ENCODE measurements at places on chromosomes 3 and 15. TPM values are rescaled to one million over a fixed set of nuclear protein-coding genes. Genes with fewer than 3 reads are reported as not detected.

Gene FOXB1
- 1.2 TPM for total RNA-seq

Gene STIMATE
- total RNA-seq: 7.2 TPM

DNA sequence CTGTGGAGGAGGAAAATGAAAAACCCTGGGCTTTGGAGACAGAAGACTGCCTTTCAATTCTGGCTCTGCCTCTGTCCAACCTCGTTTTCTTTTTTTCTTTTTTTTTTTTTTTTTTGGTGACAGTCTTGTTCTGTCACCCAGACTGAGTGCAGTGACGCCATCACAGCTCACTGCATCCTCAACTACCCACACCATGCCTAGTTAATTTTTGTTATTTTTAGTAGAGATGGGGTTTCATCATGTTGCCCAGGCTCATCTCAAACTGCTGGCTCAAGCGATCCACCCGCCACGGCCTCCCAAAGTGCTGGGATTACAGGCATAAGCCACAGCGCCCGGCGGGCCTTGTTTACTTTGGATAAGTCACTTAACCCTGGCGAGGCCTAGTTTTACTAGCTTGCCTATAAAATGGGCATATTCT, 66.3 kb upstream of the SLC25A26 start:
- DNase-seq: peak; percentile 29

Gene ANKUB1
- 40.9 TPM for total RNA-seq

Gene CFAP100
- 3.4 TPM for total RNA-seq

DNA sequence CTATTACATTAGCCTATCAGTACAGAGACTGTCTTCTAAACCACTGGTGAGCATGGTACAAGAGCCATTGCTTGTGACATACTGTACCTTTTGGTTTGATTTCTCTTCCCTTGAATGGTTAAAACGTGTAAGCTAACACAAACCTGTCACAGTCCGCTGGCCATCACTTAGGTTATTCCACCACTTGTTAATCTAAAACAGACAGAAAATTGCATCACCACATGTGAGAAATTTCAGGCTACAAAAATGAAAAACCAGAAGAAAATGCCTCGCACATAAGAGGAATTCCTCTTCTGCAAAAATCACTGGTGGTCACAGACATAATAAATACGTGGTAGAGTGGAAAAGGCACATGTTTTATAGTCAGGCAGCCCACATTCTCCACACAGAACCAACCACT, 22.1 kb downstream of the PARL start:
- no peak for DNase-seq

Gene PCYT1A
- 59.5 TPM for total RNA-seq

DNA sequence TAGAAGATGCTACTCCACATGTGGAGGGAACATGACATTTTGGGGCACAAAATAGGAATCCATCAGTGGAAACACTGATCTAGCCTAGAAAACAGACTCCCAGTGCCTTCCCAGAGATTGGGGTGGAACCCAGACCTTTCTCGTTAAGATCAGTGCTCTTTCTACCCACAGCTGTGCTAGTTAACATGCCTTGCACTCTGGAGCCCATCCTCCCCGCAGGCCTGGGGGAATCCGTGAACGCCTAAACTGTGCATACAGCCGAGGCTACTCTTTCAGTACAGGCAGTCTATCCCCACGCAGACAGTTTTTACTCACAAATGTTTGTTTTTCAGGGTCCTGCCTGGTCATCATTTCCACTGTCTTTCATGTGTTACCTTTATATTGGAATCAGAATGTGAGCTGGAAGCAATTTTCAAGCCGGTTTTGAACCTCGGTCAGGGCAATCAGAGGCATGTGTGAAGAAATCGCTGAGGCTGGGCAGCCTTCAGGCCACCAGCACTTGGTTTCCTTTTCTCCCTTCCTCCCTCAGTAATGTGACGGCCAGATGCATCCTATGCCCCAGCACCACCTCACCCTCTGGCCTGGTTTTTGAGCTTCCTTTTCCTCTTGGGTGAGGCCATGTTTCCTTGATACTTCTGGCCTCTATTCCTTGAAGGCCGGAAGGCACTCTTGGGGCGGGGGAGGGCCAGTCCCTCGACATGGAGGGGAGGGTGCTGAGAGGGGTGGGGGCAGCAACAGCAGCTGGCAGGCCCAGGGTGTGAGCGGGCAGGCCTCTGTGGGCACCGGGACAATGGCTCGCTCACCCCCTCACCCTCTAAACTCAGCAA, 123.6 kb upstream of the GALNT15 start:
- peak; percentile 40 for DNase-seq

Gene GOLGA8T
- not detected for total RNA-seq

DNA sequence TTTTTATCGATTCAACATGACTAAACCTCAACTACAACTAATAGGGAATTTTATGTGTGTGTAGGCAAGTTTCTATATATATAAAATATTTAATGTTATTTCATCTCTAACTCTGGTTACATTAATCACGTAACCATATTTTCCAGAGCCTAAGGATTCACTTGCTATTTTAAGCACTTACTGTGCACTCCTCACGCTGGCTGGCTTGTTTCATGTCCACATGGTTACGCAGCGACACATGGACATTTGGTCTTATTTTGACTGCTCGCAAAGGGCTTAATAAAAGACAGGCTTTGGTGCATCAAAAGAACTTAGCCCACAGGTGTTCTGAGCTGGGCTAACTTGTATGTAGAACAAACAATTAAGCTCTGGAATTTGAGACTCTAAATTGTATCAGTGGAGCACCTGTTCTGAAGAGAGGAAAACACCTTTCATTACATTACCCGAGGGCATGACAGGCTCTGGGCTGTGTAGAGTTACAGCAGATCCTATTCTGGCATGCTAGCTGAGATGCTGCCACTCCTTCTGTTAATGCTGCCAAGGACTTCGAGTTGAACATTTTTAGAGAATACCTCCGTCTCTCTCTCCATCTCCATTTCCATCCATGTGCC, 130.0 kb upstream of the NR2F2 start:
- peak; percentile 57 for DNase-seq

GRCh38 chr15:78617516-78617915, 3.3 kb downstream of the CHRNA3 start:
- no peak for DNase-seq

Gene GOLGA8F
- not detected for total RNA-seq

All from umbilical cord (tissue), 2 donors.